ENCODE measurements at places on chromosomes 4 and X. TPM values are rescaled to one million over a fixed set of nuclear protein-coding genes. Genes with fewer than 3 reads are reported as not detected.

DNA sequence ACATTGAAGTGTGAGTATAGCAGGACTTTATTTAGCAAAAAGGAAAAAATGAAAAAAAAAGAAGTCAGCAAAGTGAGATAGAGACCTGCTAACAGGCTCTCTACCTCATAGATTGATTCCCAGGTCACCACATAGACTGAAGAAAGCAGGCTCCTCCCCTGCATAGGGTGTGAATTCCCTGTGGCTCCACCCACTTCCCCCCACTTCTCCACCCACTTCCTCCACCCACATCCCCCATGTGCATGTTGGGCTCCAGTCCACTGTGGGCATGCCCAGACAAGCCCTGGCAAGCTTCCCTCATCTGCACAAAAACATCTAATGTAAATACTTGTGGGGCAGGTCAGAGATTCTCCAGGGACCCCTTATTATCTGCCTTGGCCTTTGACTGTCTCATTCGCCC, 97.8 kb downstream of the TMEM47 start:
- no peak for DNase-seq

DNA sequence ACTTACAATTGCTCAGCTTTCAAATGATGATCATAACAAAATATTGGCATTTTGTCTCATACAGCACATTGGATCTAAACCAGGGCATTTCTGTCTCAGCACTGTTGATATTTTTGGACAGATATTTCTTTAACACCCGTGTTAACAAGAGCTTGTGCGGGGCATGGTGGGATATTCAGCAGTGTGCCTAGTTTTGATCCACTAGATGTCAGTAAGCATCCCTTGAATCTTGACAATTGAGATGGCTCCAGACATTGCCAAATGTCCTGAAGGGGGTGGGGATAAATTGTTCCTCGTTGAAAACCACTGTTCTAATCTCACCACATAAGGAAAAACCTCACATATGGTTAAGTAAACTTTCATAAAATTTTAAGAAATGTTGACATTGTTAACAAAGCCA, 806.3 kb downstream of the STIM2 start:
- no peak for DNase-seq

DNA sequence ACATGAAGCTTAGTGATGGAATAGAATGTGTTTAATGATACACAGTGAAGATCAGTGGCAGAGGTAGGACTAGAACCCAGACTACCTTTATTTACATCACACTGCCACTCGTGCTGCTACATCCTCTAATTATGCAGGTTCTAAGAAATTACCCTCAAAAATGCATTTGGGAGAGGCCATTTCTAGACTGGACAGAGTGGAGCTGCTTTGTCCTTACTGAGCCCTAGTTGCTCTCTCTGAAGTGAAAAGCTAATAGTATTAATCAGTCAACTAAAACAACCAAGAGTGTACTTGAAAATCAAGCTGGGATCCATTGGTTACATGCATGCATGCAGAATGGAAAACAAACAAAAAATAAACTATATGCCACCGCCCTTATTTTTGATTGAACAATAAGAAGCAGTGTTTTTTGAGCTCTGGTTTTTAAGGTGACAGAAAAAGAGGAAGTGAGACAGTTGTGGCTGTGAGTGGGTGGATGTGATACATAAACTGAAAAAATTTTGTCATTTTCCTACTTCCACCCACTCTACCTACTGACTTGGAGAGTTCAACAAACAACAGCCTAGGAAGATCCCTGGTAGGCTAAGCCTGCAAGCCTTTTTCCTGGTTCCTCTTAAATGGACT, 6.8 kb upstream of the VSIG4 start:
- no peak for DNase-seq

GRCh38 chrX:123909523-123909922, 49.7 kb downstream of the XIAP start:
- DNase-seq, result no peak

DNA sequence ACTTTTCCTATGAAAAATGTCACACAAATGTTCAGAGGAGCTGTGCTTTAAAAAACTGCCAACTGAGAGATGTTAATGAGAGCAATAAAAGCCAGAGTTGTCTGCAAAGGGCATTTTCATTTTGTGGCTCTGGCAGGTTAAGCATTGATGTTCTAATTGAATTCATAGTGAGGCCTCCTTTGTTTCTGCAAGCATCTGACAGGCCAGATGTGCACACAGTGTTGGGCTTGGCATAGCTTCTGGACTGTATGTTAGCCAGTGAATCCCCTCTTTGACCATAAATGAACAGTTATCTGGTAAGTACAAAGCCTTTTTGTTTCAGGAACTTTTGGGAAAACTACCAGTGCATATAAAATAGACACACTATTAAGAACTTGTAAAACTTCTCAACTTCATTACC, 81.9 kb downstream of the JADE3 start:
- no peak for DNase-seq

DNA sequence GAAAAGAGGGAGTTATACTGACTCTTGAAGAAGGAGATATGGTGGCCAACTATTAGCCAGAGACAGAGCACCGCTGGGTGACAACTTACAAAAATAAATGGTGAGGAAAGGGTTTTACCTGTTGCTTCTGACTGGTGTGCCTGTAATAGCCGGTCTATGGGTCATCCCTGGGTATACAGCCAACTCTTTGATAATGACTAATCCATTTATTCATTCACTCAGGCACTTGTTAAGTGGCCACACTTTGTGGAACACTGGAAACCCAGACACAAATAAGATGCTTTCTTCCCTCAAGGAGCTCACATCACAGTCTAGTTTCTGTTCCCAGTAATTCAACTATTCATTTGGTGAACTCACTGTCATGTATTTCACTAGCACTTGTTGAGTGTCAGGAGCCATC, 13.2 kb upstream of the CAPN6 start:
- no peak for DNase-seq

- no peak for DNase-seq
Observed at GRCh38 chrX:107850422-107850765, 24.7 kb downstream of the MID2 start.

The RNF150 gene
- total RNA-seq, result 2.1 TPM

The TCEAL5 gene
- total RNA-seq, result not detected

The VCX3A gene
- not detected for total RNA-seq

The AMTN gene
- total RNA-seq, result not detected
